ENCODE measurements at places on chromosomes 11 and 22. TPM values are rescaled to one million over a fixed set of nuclear protein-coding genes. Genes with fewer than 3 reads are reported as not detected.

TPH1 gene
- polyA plus RNA-seq: not detected

PISD gene
- polyA plus RNA-seq: 20.7 TPM

RIMBP3B gene
- 0.16 TPM for polyA plus RNA-seq

MRGPRE gene
- not detected for polyA plus RNA-seq

DUSP8 gene
- polyA plus RNA-seq: 1.2 TPM

MMP7 gene
- polyA plus RNA-seq: not detected

RIC8A gene
- polyA plus RNA-seq: 65.7 TPM

SYT8 gene
- not detected for polyA plus RNA-seq

SAA1 gene
- polyA plus RNA-seq: not detected

SPTBN2 gene
- not detected for polyA plus RNA-seq

SCN2B gene
- polyA plus RNA-seq: not detected

ART5 gene
- polyA plus RNA-seq: not detected

All from IgD-negative memory B cell (primary cell).